ENCODE measurements at places on chromosomes 6 and 20.

GRCh38 chr6:14108571-14109410 lies 8.8 kb upstream of the CD83 start:
- DNase-seq, result no peak

- DNase-seq, result no peak
These were observed 28.9 kb upstream of the SLC35D3 start for GRCh38 chr6:136893187-136893586.

GRCh38 chr6:144931172-144932035 lies 646.3 kb downstream of the UTRN start:
- DNase-seq, result peak; percentile 10

DNA sequence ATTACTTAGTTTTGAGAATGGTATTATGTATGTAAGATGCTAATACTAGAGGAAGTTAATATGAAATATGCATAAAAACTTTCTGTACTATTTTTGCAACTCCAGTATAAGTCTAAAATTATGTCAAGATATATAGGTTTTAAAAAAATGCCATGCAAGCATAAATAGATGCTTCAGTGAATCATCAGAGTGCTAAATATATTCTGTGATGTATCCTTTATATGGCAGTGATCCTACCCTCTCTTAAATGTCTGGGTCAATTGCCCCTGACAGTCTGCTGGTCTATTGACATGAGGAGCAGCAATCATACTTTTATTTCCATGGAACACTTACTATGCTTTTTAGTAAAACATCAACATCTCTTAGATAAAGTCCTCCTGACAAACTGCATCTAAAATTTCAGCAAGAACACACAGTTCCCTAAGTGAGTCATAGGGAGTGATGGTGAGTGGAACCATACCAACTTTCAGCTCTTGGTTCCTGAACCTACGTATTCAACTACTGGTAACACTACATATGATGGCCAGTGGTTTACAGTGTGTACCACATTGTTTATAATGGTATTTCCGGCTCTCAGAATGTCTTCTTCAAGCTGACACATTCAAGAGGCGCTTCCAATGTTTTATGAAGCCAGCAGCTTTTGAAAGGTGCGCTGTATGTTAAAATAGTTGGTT lies 928.7 kb upstream of the GJE1 start:
- DNase-seq, result no peak

DNA sequence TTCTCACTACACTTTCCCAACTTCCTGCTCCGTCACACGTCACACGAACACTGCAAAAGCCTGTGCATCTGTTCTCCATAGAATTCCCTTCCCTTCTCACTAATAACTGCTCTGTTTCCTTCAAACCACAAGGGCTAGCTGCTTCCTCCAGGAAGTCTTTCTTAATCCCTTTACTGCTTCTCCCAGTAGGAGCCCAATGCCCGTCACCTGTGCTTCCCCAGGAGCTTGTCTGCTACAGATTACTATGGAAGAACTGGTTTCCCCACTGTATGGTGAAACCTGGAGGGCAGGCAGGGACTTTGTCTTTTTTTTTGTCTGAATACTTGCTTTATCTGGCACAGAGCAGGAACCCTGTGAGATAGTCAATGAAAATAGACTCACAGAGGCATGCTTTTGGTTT lies 444.7 kb upstream of the MAP3K7 start:
- no peak for DNase-seq

DNA sequence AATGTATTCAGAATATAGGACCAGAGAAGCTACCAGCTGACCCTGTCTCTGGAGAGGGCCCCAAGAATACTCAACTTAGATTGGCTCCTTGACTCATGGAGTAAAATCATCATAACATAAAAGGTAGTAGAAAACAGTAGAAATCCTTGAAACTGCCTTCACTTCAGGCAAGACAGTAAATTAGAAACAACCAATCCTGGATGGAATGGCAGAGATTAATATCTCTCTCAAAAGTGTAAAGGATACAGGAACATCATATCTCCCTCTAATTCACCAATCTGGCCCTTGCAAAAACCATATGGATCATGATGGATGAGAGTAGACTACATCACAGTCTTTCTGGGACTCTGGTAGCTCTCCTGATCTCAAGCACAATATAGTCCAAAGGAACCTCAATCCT lies 20.4 kb upstream of the EPM2A start:
- DNase-seq, result no peak

GRCh38 chr6:85195243-85195642 lies 254.6 kb upstream of the NT5E start:
- DNase-seq, result no peak

DNA sequence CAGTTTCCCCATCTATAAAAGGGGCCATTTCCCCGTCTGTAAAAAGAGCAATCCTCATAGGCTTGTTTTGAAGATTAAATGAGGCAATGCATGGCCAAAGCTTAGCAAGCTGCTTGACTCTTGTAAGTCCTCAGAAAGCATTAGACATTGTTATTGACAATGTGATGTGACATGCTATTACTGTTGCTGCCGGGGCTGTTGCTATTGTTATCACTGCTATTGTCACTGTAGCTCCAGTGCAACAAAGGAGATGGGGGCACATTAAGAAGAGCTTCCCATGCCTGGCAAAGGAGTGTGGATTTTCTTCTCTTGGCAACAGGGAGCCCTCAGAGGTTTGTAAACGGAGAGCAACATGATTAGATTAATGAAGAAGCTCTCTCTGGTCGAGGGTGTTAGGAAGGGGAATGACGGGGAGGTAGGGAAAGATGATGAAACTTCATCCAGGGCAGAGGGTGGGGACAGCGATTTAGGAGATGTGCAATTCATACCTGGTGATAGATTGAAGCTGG lies 33.1 kb upstream of the FAM83D start:
- no peak for DNase-seq

GRCh38 chr20:54218470-54218869 lies 10.6 kb downstream of the PFDN4 start:
- no peak for DNase-seq

DNA sequence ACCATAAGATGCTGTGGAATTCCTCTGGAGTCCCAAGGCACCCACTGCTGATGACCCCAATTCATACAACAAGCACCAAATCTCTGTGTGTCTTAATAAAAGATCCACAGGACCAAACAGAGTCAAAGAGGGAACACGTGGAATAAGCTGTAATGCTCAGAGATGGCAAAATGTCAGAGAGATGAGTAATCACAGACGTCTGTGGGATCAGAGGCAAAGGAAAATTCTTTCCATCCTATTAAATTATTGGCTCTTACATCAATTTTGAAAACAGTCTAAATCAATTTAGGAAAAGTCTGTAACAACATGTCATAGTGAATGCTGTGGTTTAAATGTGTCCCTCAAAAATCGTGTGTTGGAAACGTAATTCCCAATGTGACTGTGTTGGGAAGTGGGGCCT lies 17.5 kb upstream of the SAMD3 start:
- no peak for DNase-seq

- DNase-seq, result no peak
These were observed 151.2 kb downstream of the GRM4 start for GRCh38 chr6:33994472-33995308.

DNA sequence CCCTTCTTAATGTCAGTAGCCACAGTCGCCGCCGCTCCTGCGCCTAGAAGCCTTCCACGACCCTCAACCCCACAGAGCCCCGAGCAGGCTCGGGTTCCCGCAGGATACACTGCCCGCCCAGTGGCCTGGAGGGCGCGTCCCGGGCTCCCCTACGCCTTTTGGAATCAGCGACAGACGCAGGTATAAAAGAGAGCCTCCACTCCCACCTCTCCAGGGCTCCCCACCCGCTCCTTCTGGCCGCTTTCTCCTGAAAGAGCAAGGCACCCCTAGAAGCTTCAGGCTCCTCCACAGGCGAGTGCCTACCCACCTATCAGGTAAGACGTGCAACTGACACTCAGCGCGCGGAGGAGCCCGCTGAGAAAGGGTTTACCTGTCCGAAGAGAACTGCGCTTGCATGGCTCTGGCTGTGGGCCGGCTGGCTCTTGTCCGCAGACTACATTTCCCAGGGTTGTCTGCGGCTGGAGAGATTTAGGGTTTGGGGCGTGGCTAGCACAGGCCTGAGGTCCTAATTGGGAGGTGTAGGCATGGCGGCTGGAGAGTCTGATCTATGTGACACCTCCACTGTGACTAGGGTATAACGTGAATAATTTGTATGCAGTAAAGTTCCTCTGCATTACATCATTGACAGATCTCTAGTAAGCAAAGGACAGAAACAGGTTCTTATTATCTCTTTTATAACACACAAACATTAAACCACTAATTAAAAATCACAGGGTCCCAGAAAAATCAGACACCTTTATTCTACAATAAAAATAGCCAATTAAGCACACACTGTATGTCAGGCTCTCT lies 13.5 kb upstream of the ZNF391 start:
- DNase-seq, result peak; percentile 49

DNA sequence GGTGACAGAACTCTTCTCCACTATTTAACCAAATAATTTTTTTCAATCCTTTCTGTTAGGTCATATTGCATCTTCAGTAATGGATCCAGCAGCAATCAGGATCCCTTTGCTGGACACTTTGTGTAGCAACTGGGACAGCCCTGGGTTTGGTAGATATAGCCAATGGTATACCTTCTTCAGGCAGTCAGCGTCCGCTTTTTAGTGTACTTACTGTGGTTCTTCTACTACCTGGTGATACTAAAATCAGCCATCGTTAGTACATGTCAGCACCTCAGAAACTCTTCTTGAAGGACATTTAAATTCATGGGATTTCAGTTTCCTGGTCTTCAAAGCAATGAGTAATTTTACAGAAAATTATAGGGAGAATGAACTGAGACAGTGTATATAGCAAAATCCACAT lies 93.5 kb downstream of the ADGRG6 start:
- no peak for DNase-seq

DNA sequence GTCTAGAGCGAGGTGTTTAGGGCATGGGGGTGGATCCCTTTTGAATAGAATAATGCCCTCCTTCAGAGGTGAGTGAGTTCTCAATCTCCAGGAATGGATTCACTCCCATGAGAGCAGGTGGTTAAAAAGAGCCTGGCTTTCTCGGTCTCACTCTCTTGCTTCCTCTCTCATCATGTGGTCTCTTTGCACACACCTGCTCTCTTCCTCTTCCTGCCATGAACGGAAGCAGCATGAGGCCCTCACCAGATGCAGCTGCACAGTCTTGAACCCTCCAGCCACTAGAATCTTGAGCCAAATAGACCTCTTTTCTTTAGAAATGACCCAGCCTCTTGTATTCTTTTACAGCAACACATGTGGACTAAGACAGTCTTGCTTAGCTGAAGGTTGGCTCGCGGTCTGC lies 119.3 kb downstream of the BMP7 start:
- DNase-seq, result no peak

- no peak for DNase-seq
These were observed 140.8 kb upstream of the RIN2 start for GRCh38 chr20:19617256-19617655.
